Activated gamma-delta T cell treated with Interleukin-2 at 50 U/mL for 16 hours (primary cell): ENCODE measurements at places on chromosomes 1 and 21.

GRCh38 chr1:233357595-233358397, 30.3 kb downstream of the MAP3K21 start:
- DNase-seq: no peak

GRCh38 chr1:3373175-3373574, 81.3 kb upstream of the ARHGEF16 start:
- no peak for DNase-seq

- DNase-seq: no peak
These were observed at the start of gene MNDA for GRCh38 chr1:158830904-158831507. Gene MNDA, plus strand, starts transcription at chr1:158831351. Its CDS starts 10,803 bp downstream, at chr1:158842154.

- DNase-seq: no peak
These were observed 71.7 kb downstream of the NRIP1 start for GRCh38 chr21:14993115-14993514.

GRCh38 chr1:115656461-115657077, 14.8 kb downstream of the VANGL1 start:
- no peak for DNase-seq

- no peak for DNase-seq
These were observed 7.3 kb upstream of the TEDDM1 start for GRCh38 chr1:182407724-182408123.
